ENCODE measurements at places on chromosomes 5 and 9.
A peak's percentile ranks its signal among the peaks of the same experiment; 100 is the strongest.

- DNase-seq, result no peak
Measured at GRCh38 chr5:66362046-66362445, 217.9 kb downstream of the SREK1 start.

DNA sequence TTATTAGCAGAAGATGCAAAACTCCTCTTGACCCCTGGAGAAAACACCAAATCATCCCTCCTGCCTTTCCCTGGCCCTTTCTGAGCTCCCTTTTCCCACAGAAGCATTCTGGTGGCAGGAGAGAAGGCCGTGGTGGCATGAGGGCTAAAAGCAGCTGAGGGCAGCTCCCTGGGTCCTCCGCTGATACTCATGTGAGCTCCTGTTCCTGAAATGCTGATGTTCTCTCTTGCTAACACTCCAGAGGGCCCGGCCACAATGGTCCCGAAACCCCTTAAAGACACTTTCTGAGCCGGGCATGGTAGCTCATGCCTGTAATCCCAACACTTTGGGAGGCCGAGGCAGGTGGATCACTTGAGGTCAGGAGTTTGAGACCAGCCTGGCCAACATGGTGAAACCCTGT, 183.1 kb downstream of the HSPA4 start:
- no peak for DNase-seq

- no peak for DNase-seq
Measured at GRCh38 chr5:10620346-10620745, 56.5 kb downstream of the ANKRD33B start.

DNA sequence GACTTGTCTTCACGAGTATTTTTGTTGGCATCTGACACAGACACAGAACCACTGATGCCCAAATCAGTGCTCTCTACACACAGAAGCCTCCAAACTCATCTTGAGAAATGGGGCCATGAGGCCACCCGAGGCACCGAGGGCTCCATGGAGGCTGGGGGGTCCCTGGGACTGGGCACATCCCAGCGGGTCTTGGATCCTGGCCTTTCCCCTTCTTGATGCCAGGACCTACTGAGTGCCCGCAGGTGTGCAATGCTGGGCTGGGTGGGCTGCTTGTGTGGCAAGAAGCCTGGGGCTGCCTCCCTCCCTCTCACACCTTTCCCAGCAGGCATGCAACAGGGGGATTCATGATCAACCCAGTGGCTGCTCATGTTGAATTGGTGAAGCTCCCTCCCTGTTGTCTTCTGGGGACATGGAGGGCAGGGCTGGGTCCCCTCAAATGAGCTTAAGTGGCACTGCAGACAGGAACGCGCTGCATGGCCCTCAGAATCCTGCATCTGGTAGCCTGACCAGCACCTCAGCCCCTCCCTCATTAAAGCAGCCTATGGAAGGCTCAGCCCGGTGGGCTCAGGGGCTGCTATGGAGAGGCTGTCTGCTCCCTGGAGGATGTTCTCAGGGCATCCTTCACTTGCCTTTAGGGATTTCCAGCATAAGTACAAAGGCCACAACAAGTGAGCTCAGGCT, 63.7 kb upstream of the SIMC1 start:
- DNase-seq, result no peak

DNA sequence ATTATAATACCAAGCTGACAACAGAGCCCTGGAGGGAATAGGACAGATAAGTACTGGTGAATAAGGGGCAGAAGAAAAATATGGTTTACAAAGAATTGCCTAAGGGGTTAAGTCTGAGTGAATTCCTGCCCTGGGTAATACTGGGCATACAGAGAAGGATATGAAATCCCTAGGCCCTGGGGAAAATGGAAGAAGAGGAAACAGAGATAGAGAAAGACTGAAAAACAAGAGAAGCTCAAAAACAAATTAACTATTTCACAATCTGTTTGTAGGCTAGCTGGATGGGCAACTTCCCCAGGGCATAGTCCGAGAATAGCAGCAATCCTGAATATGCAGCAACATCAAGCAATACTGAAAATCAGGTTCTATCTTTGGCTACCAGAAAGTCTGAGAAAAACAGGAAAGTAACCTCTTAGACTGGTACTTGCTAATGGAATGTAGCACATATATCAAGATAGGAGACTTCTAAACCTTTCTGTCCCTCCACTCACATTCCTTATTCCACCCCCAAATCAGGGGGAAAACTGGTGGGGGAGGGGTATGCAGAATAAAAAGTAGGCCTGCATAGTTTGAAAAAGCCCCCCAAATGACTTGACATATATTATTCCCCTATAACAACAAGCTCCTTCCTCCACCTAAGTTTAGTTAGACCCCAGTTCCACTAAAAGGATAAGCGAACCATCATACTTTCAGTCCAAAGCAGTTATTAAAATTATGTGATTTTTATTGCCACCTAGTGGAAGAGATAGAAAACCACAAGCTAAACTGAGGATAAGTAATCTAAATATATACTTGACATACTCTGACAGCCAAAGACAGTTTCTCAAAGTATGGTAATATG, 20.6 kb downstream of the SLC38A9 start:
- no peak for DNase-seq

GRCh38 chr9:20835377-20836286, 151.6 kb downstream of the FOCAD start:
- DNase-seq, result no peak

- no peak for DNase-seq
Measured at GRCh38 chr9:125747053-125747764, at the start of gene PBX3. Gene PBX3, plus strand, starts transcription at chr9:125747373.

DNA sequence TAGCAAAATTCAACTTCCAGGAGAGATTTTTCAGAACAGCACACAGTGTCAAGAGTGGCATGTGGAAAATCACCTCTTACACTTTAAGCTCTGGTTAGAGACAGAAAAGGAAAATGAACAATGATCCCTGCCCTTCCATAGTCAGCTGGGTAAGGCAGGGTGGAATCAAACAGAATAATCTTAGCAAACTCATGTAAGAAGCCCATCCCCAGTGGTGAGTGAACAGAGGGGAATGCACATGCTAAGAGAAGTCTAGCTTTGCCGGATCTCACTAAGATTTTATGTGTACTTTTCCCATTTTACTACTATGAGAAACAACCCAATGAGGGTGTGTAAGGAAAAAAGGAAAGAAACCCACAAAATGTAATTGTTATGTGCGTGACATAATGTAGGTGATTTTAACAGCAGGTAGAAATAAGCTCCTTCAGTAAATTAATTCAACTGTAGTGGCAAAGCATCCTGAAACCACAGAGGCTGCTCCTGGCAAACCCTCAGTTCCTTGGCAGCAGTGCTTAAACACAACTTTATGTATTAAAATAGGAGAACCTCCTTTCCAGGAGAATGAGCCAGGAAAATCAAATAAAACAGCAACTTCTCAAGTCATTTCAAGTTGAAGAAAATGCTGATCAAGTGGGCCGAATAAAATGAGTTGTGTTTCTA, 366.0 kb upstream of the TRPC7 start:
- no peak for DNase-seq

- DNase-seq, result no peak
Measured at GRCh38 chr5:123800640-123801039, 288.7 kb downstream of the CSNK1G3 start.

- no peak for DNase-seq
Measured at GRCh38 chr9:97550386-97550785, 48.9 kb downstream of the TMOD1 start.

DNA sequence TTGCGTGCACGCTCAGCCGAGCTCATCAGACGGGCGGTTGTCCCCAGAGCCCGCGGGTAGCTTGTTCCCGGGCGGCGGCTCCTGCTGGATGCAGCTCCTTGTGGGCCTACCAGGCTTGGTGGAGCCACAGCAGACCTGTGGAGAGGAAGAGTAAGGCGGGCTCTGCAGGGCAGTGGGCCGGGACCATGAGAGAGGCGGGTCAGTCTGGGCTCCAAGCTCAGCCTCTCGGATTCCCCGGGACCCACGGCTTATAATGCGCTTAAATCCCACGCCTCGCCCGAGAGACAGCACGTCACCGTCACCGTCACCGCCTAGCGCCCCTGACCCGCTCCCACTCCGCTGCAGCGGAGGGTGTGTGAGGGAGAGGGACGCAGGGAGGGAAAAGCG, 1.9 kb upstream of the ANKRD18A start:
- DNase-seq, result no peak

DNA sequence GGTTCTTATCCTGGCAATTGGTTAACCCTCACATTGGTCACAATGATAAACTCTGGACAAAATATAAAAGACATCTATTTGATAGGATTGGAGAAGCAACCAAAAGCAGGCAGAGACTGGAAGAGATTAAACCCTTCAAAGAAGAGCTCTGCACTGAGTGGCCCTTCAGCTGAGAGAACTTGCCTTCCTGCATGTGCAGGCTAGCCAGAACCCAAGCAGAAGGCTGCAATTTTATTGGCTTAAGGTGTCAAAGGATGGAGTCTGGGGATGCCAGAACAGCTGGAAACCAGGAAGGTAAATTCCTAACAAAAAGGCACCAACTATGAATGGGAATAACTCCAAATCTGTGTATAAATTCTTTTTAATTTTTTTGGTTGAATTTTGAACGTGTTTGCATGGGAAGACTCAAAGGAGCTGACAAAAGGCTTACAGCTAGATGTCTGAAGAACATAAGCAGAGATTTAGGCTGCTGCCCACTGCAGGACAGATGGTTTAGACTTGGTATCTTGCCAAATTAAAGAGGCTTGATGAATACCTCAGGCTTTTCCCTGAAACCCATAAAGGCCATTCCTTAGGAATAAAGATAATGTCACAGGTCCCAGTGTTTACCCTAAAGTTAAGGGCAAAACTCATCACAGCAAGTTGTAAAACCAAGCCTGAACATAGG, 66.3 kb downstream of the NR2F1 start:
- DNase-seq, result no peak

GRCh38 chr9:87725356-87725899, 491 bp upstream of the CTSL start:
- no peak for DNase-seq

- DNase-seq, result no peak
Measured at GRCh38 chr5:149153751-149154610, 12.7 kb downstream of the ABLIM3 start.

DNA sequence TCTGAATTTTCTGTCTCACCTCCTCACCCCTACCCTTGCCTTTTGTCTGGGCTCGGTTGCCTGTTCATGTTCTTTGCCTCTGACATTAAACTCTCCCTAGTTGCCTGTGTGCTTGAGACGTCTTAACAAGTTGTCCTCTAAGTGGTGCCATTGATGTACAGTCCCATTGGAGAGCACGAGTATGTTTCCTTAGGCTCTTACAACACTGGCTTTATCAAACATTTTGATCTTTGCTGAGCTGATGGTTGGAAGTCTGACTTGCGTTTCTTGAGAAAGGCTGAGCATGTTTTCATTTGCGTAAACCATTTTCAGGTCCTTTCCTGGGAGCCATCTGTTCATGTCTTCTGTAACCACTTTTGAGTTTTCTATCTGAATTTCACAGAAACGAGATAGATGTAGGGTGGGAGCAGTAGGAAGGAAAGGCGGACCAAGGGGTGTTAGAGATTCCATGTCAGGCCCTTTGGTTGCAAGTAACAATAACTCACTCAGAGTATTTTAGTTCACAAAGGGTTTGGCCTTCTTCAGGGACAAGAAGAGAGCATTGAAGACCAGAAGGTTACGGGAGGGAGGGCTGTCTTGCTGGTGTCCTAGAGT, 35.4 kb downstream of the OTULIN start:
- DNase-seq, result no peak

DNA sequence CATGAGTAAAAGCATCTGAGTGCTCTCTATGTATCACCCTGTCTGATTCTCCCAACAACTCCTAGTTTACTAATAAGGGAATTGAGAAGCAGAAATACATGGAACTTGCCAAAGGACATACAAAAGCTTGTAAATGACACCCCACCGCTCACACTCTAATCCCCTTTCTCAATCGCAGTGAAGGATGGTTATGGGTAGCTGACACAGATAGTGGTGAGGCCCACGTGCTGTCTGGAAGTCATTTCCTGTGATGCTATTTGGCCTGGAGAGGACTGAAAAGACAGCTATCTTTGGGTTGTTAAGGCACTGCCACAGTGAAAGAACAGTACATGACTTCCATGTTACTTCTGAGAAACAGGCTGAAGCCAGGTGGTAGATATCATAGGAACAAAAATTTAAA, 117.0 kb downstream of the GLIS3 start:
- no peak for DNase-seq

DNA sequence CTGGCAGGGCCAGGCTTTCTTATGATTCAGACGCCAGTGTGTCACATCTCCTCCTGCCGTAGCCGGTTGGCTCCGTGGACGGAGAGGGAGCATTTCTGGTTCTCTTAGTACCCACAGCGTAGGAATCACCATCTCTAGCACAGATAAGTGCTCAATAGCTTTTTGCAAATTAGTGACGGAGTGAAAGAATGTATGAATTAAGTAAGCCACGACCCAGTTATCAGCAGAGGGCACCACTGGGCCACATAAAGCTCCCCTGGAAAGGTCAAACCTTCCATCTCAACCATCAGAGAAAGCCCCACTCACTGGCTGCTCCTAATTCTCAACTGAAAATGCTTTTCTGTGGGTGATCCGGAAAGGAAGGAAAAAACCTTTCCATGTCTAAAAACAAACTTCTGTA, 317.0 kb upstream of the ADCY2 start:
- DNase-seq, result peak; percentile 30

- DNase-seq, result no peak
Measured at GRCh38 chr9:73344060-73344459, 192.4 kb downstream of the ANXA1 start.

DNA sequence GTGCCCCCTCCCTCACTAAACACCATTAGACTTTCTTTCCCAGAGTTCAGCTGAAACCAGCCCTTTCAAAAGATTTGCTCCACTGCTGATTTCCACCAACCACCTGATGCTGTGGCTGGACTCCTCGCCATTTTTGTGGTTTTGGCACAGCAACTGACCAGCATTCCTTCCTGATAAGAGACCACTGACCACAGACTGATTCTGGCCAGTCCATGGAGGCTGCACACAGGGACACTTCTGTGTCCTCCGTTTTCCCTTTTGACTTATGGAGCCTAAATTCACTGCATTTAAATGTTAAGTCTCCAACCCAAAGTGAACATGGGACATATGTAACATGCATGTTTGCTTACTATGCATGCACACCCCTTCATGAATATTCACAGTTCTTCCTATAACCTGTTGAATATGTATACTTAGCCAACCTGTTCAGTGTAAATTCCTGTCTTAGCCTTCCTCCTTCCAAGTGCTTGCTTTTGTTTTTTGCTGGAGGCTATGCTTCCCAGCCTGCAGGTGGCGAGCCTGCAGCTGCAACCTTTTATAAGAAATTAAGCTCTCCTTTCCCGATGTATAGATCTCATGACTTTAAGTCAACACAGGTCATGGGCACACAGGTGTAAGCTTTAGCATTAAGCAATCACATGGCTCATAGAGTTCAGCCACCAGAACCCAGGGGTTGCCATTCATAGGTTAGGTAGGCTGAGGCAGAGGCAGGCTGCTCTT, 78.7 kb downstream of the ACTL7B start:
- DNase-seq, result no peak

- no peak for DNase-seq
Measured at GRCh38 chr5:116559239-116559638, 15.4 kb downstream of the SEMA6A start.

DNA sequence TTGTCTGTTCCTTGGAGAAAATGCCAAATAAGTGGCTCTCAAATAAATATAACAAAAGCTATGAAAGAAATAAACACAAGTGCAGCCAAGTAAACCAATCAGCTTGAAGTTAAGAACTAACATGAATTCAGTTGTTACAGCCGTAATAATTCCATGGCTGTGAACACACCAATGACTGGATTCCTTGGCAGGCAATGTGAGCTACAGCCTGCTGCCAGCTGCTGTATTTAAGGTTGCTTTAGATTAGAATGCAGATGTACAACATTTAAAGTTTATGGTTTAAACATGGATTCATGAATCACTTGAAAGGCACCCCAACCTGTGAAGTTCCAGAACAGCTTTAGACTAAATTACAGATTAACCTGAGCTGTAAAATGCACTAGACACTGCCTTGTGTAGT, 626.4 kb upstream of the SEMA6A start:
- no peak for DNase-seq

Data from NT2/D1 (cell line).